ENCODE measurements at places on chromosomes 1 and 21. TPM values are rescaled to one million over a fixed set of nuclear protein-coding genes. Genes with fewer than 3 reads are reported as not detected.

The ERICH3 gene
- not detected for total RNA-seq

The LINGO4 gene
- total RNA-seq, result not detected

The CLEC20A gene
- not detected for total RNA-seq

The MCOLN3 gene
- total RNA-seq, result 0.28 TPM

The KIF14 gene
- total RNA-seq, result 2.0 TPM

The FCER1A gene
- not detected for total RNA-seq

The PADI1 gene
- total RNA-seq, result 0.28 TPM

The PRDM16 gene
- total RNA-seq, result 1.1 TPM

The INAVA gene
- total RNA-seq, result under 0.01 TPM

The MYCL gene
- 2.3 TPM for total RNA-seq

The AGL gene
- 9.9 TPM for total RNA-seq

The FAM131C gene
- 0.28 TPM for total RNA-seq

The FBXO2 gene
- 0.19 TPM for total RNA-seq

The SGIP1 gene
- total RNA-seq, result 22.4 TPM

The EPHB2 gene
- total RNA-seq, result 2.3 TPM

The OR2W3 gene
- 0.58 TPM for total RNA-seq

The LIPI gene
- not detected for total RNA-seq
